Testis (tissue), 5 donors: ENCODE measurements at places on chromosomes 6 and 20. TPM values are rescaled to one million over a fixed set of nuclear protein-coding genes. Genes with fewer than 3 reads are reported as not detected.

The PPP1R3G gene
- polyA plus RNA-seq, result 0.55 TPM

DNA sequence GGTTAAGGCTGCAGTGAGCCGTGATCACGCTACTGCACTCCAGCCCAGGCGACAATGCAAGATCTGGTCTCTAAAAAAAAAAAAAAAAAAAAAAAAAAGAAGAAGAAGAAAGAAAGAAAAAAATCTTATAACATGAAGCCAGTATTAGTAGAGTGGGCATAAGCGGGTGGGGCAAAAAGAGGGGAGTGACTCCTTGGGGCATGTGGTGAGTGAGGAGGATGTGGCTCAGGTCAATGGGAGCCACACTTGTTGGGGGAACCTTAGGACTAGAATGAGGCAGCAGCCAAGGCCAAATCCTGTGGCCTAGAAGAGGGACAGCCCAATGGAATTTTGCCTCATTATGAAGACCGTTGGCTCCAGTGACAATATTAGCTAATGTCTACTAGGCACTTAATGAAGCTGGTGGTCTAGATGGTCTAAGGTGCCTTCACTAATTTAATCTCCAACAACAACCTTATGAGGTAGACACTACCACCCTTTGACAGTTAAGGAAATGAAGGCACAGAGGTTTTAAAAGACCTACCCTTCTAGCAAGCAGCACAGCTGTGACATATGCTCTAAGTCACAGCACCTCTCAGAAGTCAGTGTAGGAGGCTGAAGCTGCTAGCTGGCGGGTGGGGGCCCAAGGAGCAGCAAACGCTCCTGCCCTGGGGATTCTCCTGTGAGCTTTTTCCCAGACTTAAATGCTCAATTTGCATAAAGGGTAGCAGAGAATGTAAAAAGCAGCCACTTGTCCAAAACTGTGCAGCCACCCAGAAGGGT, 23.6 kb upstream of the ARMC12 start:
- DNase-seq, result no peak

DNA sequence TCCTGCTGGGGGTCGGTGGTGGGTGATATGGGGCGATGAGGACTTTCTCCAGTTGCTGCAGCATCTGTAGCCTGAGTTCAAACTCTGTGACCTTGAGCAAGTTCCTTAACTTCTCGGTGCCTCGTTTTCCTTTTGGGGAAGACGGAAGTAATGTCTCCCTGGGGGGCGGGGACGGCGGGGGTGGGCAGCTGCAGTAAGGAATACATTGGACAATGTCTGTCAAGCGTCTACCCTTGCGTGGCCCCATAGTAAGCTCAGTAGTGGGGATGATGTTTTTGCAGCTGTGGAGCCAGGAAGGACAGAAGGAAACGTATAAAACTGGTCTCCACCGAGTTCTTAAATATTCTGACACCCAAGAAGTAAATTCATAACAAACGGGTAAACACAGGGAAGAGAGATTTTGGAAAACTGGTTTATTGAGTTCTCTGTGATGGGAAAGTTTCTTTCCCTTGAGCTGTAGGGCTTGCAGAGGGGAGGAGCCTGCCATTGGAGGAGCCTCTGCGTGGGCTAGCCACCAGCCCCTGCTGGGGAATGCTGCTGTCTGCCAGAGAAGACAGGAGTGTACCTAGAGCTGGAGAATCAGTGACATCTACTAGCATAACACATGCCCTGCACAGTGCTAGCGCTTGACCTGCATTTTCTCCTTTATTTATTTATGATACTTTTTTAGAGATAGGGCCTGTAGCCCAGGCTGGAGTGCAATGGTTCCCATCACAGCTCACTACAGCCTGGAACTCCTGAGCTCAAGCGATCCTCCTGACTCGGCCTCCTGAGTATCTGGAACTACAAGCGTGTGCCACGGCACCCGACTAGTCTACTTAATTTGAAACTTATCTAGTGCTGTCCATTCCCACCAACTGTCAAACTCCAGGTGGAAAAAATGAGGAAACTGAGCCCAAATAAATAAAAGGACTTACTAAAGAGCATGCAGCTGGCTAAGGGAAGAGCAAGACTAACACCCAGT, 1.2 kb upstream of the ACSS1 start:
- DNase-seq, result peak; percentile 74

GRCh38 chr6:113564371-113565171, 292.6 kb upstream of the MARCKS start:
- DNase-seq, result peak; percentile 68

DNA sequence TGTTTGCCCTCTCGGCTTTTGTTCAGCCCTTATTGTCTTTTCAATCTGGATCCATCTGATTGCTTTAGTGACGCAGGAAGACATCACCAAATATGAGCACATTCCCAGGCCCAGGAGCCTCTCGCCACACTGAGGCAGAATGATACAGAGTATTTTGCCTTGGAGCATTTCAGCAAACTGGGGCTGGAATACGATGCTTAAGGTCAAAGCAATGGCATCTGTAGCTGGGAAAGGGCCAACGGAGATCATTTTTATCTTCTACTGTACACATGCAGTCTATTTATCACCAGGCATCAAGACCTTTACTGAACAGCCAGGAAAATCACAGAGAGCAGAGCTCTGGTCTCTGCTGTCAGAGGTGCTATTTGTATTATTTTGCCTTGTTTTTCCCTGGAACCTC, 655.3 kb downstream of the RNF144B start:
- no peak for DNase-seq

- no peak for DNase-seq
These were observed 133.5 kb downstream of the CDK19 start for GRCh38 chr6:110681543-110682459.
